Skin of body (tissue), 3 donors: ENCODE measurements at places on chromosomes 12 and 14. TPM values are rescaled to one million over a fixed set of nuclear protein-coding genes. Genes with fewer than 3 reads are reported as not detected.

SRRM4 gene
- 0.10 TPM for total RNA-seq

- no peak for DNase-seq
These were observed 16.0 kb upstream of the FBLN5 start for GRCh38 chr14:91963465-91963864.

DNA sequence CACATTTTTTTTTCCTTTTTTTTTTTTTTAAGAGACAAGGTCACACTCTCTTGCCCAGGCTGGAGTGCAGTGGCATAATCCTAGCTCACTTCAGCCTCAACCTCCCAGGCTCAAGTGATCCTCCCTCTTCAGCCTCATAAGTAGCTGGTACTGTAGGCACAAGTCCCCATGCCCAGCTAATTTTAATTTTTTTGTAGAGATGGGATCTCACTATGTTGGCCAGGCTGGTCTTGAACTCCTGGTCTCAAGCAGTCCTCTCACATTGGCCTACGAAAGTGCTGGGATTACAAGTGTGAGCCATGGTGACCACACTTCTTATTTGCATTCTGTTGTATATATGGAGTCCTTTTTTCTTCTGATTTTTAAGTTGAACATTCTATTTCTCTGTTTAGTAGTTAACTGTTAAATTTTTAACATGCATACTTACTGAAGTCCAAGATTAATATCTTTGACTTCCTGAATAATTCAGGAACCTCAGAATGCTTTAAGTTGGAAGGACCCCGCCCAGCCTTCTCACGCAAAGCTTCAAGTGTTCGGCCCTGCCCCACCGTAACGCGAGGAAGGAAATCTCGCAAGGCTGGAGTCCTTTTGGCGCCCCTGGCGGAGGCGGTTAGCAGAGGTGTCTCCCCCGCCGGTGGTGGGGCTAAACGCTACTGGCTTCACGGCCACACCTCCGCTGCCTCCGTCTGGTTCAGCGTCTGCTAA lies 21.6 kb downstream of the SPATS2 start:
- no peak for DNase-seq

DNA sequence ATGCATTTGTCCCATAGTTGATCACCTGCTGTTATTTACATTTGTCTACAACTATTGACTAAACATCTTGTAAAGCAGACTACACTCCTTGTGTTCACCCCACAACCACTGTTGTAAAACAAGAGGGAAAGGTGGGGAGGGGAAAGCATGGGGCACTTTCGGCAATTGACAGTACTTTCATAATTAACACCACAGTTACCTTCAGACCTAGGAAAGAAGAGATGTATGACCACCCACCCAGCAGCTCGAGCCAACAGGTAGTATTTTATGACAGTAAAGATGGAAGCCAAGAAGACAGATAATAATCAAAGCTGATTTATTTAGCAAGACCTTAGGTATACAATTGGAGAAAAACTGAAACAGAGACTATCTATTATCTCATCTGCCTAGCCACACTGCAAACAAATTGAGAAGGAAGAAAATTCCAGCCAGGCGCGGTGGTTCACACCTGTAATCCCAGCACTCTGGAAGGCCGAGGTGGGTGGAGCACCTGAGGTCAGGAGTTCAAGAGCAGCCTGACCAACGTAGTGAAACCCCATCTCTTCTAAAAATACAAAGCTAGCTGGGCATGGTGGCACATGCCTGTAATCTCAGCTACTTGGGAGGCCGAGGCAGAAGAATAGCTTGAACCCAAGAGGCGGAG lies 11.2 kb downstream of the HECTD4 start:
- DNase-seq, result no peak

DNA sequence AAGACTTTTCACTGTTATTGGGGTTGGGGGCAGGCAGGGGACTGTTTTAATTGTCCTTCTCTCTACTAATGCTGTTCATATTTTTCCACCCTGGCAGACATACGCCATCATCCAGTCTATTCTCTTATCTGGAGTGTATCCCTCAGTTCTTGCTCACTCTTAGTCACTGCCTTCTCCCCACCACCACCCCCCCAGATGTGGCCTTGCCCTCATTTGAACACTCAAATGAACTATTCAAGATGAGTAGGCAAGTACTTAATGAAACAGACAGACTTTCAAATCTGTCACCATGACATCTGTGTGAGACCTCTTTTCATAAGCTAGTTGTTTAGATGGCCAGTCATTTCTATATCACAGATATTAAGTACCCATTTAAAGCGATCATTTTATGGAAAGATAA lies 10.1 kb downstream of the NUDT4 start:
- DNase-seq, result no peak

- no peak for DNase-seq
These were observed 35.0 kb upstream of the FUT8 start for GRCh38 chr14:65377576-65377975.

DNA sequence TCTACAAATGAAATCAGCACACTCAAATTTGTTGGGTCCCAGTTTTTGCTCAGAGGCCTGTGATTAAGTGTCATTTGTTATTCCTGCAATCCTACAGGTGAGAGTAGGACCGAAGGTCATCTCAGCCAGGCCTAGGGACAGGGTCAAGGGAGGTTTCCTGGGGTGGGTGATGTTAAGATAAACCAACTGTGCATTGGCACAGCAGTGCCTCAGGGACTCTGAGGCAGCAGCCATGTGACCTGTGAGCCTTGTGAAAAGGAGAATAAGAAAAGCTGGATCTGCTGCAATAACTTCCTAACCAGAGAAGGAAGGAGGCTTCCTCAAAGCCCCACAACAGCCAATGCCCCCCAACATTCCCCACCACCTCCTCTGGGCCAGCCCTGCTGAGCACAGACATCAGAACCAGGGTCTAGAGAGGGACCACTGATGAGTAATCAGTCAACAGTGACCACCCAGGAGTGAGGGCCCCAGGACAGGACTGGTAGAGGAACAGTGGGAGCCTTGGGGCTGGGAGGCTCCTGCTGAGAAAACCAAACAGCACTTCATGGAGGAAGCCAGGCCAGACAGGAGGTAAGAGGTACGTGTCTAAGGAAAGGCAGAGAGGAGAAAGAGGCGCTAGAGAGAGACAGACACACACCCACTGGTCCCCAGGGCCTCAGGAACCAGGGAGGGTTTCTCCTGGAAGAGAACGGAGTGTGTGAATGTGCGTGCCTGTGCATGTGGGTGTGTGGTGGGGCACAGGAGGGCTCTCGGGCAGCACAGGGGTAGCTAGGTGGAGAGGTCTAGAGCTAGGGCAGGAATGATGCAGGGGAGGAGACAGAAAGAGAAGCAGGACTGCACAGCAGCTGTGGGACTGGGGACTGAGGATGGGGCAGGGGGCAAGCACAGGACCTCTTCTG lies 82.4 kb downstream of the ITPK1 start:
- DNase-seq, result no peak
